ENCODE measurements at places on chromosomes 16 and 17.

GRCh38 chr16:75644240-75645012 is 3.0 kb downstream of the KARS1 start:
- DNase-seq, result no peak

- DNase-seq, result peak; percentile 40
Measured at GRCh38 chr17:51298508-51299371, 38.4 kb downstream of the UTP18 start.

DNA sequence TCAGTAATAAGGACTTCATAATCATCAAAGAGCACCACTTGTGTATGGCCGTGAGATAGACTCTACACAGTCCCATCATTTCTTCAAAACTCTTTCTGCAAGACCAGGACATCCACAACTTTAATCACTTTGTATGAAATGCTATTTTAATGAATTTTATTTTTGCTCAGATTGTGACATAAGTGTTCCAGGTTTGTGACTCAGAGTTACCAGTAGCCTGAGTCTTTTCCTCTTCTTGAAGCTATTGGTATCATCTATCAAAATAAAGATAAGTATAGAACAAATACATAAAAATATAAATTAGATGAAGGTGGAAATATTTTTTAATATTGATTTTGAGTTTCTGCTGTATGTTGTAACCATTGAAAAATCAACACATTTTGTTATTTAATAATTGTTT is 16.6 kb upstream of the VWA3A start:
- DNase-seq, result no peak

DNA sequence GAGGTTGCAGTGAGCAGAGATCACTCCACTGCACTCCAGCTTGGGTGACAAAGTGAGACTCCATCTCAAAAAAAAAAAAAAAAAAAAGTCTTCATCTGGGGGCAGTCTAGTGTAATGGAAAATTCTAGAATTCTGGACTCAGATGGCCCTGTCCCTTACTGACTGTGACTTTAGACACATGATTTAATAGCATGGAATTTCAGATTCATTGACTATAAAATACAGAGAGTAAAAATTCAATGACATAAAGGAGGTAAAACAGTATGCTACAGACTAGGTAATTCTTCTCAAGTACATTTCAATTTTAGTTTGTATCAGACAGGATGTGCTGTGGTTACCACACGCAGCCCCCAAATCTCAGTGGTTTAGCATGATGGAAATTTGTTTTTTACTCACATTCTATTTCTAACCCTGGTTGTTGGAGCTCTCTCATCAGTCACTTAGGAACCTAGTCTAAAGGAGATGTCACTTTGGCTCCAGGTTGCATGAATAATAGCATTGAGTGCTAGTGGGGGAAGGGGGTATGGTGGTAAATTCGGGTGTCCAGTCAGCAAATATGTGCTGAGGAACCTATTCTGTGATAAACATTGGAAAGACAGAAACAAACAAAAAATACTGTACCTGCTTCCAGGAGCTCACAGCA is 444.0 kb downstream of the XYLT1 start:
- no peak for DNase-seq

- no peak for DNase-seq
Measured at GRCh38 chr17:31475378-31476162, 84.1 kb downstream of the RAB11FIP4 start.

- peak; percentile 85 for DNase-seq
Measured at GRCh38 chr16:56269811-56270684, 78.8 kb downstream of the GNAO1 start.

- no peak for DNase-seq
Measured at GRCh38 chr16:22372882-22373661, 1.3 kb downstream of the CDR2 start.
